ENCODE measurements at places on chromosomes 4 and X. TPM values are rescaled to one million over a fixed set of nuclear protein-coding genes. Genes with fewer than 3 reads are reported as not detected.

MAGEB10 gene
- total RNA-seq, result not detected

- DNase-seq, result no peak
Measured at GRCh38 chr4:15250021-15250441, 177.8 kb upstream of the C1QTNF7 start.

DNA sequence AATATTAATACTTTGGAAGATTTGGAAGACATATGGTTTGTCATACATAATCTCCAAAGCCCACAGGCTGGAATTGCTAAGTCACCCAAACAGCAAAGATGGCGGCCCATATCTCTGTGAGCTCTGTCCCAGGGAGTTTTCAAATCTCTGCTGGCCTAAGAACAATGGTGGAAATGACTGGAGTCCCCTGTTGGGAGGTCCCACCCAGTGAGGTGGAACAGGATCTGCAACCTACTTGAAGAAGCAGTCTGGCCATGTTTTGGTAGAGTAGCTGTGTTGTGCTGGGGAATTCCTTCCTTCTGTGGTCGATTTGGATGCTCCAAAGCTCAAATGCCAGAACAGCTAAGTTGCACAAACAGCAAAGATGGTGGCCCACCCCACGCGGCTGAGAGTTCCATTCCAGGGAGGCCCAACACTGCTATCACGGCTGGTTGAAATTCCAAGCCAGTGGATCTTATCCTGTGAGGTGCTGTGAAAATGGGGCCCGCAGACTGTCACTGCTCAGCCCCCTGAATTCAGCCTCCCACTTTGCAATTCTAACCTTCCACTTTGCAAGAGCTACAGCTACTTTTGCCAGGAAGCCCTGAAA, 3.2 kb upstream of the UGT2B7 start:
- no peak for DNase-seq

DNA sequence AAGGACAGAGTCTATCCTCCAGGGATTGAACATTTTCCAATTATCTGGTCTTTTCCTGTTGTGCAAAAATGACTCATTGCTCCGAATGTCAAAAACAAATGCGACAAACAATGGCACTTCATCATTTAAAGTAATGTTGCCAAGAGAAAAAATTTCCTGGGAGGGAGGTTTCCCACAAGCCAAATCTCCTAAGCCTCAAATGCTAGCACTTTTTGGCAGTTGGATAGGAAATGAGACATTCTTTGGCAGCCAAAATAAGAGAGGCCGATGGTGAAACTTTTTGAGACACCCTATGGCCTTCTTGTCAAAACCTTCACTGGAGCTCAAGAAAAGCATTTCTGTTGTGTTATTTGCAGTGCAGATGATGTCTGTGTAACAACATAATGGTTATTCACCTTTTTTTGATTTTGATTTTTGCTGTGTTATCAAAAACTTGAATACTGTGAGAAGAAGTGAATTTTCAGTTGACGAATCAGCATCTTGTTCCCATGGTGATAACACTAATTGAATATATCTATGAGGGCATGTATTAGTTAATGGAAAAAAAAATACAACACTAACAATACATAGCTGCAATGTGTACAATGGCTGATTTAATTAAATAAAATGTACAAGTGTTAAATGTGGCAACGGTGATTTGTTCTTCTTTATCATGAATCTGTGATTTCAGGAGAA, 333.8 kb downstream of the ANK2 start:
- DNase-seq, result no peak

DNA sequence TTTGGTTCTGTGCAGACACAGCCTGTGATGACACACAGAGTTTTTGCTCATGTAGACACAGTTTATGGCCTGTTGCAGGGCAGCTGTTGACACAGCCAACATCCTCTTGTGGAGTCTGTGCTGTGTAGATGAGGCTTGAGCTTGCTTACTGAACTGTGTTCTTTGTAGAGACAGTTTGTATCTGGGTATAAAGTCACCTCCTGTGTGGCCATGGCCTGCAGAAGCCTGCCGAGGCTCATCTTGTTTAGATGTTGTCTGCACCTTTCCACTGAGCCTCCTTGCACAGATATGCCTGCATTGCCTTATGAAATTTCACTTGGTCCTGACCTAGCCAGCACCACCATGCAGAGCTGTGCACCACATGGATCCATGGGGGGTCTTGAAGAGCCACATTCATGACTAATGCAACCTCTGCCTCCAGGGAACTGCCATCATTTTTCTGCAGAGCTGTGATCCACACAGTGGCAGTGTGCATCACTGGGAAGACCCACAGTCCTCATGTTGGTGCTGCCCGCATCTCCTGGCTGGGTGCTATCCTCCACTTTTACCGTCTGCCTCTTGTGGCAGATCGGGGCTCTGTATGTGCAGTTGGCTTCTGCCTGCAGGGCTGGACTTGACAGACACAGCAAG, 198.0 kb upstream of the MAMLD1 start:
- no peak for DNase-seq

DNA sequence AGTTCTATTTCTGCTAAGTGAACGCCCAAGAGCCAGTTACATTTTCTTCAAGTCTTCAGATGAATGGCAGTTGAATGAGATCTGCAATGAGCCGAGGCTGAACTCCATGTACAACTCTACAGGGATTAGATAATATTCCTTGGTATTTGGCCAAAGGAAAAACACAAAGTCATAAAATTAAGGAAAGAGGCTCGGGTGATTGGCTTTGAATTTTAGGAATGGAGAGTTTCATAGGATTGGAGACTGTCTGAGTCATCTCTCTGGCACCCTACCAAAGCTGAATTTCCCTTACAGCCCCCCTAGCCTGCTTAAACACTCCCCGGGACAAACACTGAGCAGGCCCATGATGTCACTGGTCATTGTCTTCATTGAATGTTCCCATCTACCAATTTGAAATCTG, 188.0 kb upstream of the C1QTNF7 start:
- no peak for DNase-seq

DNA sequence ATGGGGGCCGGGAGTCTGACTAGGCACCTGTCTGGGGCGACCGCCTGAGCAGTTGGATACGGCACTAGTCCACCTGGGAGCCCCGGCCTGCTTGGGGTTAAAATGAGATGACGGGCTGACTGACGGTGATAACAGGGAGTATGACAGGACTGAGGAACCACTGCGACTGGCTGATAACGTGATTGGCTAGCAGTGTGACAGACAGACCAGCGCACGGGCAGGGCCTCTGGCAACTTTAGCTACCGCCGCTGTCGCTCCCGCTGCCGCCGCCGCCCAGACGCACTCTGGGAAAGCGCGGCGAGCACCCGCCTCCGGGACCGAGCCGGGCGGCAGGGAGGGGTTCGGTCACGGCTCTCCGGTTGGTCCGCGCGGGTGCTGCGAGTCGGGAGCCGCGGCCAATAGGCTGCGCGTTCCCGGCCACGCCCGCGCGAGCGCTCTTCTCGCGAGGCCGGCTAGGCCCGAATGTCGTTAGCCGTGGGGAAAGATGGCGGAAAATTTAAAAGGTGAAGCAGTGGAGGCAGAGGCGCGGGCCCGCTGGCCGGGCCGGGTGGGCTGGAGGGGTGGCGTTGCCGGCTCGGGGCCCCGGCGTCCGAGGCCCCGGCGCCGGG, at the start of gene SUV39H1:
Gene SUV39H1, plus strand, starts transcription at position 434 of the 608 bp plus-strand sequence. Its CDS starts 51 bp downstream, at position 485.
- peak; percentile 87 for DNase-seq

GRCh38 chr4:146486565-146486964, 35.2 kb downstream of the SLC10A7 start:
- no peak for DNase-seq

DNA sequence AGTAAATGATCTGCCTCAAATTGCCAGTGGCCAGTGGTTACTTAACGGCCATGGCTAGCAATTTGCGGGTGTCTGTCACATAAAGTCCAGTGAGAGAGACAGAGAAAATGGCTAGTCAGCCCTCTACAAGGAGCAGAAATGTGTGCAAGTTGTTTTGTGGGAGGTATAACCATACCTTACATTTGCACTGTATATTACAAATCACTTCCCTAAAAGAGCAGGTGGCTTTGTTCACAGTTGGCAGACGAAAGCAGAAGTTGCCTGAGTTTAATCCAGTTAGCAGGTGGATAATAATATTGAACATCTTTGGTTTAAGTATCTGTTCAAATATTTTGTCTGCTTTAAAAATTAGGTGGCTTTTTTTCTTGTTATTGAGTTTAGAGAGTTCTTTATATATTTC, 15.6 kb downstream of the SRPX start:
- DNase-seq, result no peak
